ENCODE measurements at places on chromosomes 12 and 14.

DNA sequence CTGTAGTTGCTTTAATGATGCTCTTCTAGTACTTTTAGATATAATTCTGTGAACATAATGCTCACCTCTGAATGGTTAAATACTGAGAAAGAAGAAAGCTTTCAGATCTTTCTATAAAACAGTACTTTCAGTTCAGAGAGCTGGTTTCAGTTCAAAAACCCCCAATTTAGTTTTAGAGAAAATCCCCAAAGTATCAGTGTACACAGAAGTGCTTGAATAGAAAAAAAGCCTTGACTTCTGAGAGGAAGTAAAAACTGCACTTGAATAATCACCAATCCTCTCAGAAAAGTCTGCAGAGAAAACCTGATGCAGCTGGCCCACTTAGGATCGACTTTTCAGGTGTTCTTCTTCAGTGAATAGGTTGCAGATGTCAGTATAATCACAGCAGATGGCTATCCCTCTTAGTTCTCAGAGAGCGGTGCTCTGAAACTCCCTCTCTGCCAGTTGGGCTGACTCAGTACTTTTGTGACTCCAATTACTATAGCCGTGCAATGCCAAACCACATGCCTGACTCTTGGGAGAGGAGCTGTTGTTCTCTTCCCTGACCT lies 616.3 kb downstream of the LRFN5 start:
- peak; percentile 58 for DNase-seq

- no peak for DNase-seq
Observed at GRCh38 chr12:27998658-27999057, 26.1 kb upstream of the PTHLH start.

DNA sequence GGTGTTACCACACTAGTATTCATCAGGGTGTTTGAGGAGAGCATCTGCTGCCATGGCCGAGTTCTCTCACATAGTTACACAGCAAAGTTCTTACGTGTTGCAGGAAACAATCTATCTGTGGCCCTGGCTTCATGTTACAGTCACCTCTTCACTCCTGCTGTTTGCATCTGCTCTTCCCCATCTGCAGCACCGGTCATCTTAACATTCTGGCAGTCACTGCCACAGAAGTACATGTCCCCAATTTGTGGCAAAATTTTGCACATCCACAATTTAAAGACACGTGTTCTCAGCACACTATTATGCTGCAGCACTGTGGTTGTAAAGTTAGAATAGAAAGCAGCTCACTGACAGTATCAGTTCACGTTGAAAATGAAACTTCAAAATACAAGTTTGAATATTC lies 23.2 kb downstream of the MAPK1IP1L start:
- DNase-seq, result no peak

GRCh38 chr14:104110491-104111209 lies 25.1 kb downstream of the ASPG start:
- no peak for DNase-seq

GRCh38 chr12:22627371-22627770 lies 2.4 kb downstream of the ETNK1 start:
- DNase-seq, result no peak

GRCh38 chr12:31322801-31323207 lies 3.1 kb downstream of the SINHCAF start:
- peak; percentile 30 for DNase-seq

DNA sequence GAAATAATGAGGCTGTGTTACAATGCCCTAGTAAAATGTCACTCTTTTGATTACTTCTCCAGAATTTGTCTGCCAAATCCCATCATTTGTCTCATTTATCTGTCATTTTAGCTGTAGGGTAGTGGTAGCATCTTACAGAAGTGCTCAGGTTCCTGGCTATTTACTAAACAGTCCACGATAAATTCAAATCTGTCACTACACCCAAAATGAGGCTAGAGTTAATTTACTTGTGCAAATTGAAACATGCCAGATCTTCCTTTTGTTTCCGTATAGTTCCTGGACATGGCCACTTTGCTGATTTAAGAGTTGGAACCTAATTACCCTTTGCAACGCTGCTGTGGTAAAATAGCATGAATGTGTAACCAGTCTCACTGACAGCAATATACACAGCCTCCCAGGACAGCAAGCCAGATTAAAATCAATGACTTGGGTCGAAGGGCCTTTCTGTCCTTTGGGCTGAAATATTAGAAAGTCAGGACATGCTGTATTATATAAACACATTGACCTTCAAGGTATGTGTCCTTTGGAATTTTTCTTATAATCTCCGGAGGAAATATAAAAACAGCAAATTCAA lies 485.4 kb downstream of the MDGA2 start:
- DNase-seq, result no peak

DNA sequence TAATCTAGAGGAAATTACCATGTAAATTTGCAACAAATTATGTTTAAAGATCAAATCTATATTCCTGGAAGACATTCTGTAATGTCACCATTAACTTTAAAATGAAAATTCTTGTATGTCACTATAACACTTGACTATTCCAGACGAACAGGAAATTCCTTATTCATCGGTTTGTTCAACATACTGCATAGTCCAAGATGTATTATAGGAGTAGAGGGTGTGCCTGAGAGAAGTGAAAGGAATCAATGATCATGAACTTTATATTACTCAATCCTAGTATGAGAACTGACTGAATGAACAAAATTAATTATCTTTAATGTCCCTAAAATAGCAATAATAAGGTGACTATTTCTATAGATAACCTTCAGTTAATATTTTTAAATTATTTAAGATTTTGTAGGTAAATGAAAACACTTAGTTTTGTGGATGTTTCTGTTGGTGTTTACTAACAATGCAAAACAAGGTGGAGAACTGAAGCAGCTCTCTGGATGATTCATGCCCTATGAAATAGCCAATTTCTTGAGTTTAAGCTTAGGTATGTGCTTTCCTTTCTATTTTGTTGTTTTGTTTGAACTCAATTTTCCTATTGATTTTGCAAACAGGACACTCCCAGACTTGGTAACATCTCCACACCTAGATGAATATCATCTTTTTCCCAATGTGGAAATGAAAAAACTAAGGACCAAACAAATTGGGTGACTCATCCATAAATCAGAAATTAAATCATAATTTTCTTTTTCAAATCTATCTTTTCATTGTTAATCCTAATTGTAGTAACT lies 18.2 kb upstream of the ITPR2 start:
- DNase-seq, result no peak

DNA sequence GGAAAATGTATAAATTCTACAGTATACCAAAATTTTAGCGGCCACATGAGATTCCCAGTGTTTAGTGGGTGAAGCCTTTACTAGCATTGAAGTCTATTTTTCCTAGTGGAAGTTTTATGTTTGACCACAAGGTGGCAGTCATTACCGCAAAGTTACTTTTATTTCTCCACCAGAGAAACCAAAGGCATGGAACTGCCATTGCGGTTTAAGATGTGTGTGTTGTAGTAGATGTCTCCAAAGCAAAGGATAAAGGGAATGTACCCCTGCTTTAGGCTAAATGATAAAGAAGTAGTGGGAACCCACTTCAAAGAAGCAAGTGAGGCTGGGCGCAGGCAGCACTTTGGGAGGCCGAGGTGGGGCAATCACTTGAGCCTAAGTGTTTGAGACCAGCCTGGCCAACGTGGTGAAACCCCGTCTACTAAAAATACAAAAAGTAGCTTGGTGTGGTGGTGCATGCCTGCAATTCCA lies 140.5 kb downstream of the PRKCH start:
- DNase-seq, result peak; percentile 52

- no peak for DNase-seq
Observed at GRCh38 chr12:131347345-131347714, 363.6 kb upstream of the SFSWAP start.

DNA sequence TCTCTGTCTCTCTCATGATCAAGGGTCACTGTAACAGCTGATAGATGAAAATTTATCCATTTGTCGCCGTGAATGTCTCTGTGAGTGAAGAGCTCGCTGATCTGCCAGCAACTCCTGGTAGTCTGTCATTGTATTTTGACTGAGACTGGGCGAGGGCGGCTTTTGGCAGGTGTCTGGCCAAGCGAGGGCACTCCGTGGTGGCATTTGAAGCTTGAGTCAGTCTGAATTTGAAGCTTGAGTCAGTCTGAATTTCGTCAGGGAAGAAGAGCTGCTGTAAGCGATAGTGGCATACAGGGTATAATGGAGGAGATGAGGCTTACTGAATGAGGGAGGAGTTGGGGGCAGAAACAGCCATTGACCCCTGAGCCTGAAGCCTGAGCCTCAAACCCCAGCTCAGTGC lies 56.8 kb upstream of the FAM181A start:
- no peak for DNase-seq

GRCh38 chr14:32226056-32226455 lies 23.0 kb upstream of the RNU6-8 start:
- no peak for DNase-seq

DNA sequence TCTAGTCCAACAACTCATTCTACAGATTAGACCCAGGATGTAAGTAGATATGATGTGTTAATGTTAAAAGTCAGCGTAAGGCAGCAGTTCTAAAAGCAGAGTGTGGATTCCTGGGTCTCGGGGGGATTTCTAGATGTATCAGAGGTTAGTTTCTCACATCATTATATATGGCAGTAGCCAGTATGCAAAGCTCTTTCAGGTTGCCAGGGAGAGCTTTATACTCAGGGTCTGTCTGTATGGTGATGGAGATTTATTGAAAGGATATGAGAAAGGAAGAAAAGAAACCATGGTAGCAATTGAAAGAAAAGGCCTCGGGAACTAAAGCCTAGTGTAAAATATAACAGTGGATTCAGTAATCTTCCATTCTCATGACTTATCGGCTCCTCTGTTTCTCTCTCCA lies 26.2 kb upstream of the PAWR start:
- no peak for DNase-seq

DNA sequence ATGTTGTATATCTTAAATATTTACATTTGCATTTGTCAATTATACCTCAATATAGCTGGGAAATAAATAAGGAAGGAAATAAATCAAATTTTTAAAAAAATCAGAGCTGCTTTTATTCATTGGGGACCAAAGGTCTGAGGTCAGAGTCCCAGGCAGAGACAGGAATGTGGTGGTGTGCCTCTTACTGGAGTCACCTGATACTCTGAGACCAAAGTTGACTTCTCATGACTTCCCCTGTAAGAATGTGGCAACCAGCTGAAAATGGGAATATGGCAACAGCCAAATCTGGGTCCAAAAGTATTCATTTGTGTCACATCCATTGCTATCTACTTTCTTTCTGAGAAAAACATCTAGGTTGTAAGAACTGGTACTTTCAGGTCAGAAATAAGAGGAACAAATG lies 496.6 kb upstream of the TMPO start:
- no peak for DNase-seq

GRCh38 chr12:111309584-111309983 lies 59.3 kb downstream of the PHETA1 start:
- DNase-seq, result no peak

GRCh38 chr12:54393207-54393609 lies 8.7 kb upstream of the ZNF385A start:
- no peak for DNase-seq

GRCh38 chr14:38517426-38517825 lies 261.5 kb upstream of the CLEC14A start:
- DNase-seq, result no peak
